ENCODE measurements at places on chromosomes 1 and 21.

DNA sequence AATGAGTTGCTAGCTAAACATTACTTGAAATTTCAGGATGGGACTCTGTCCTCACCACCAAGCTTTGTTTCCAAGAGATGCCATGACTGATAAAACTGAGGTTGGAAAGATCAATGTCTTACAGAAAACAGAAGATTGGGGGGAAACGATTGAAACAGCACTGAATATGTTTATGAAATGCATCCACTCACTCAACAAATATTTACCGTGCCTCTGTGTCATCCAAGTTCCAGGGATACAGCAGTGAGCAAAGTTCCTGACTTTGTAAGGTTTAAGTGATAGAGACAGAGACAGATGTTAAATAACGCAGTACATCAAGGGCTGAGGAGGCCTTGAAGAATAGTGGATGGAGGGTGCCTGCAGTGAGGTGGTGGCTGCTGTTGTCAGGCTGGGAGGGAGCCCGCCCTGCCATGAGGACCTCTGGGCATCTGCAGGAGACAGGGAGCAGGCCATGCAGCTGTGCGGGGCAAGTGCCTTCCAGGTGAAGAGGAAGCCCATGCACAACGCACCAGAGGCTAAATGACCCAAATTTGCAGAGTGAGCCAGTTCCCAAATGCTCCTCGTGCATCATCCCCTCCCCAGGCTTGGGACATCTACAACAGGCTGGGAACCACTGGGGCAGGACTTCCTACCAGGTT lies 108.0 kb downstream of the HLCS start:
- no peak for DNase-seq

GRCh38 chr1:212980123-212980785 lies 29.9 kb downstream of the VASH2 start:
- no peak for DNase-seq

DNA sequence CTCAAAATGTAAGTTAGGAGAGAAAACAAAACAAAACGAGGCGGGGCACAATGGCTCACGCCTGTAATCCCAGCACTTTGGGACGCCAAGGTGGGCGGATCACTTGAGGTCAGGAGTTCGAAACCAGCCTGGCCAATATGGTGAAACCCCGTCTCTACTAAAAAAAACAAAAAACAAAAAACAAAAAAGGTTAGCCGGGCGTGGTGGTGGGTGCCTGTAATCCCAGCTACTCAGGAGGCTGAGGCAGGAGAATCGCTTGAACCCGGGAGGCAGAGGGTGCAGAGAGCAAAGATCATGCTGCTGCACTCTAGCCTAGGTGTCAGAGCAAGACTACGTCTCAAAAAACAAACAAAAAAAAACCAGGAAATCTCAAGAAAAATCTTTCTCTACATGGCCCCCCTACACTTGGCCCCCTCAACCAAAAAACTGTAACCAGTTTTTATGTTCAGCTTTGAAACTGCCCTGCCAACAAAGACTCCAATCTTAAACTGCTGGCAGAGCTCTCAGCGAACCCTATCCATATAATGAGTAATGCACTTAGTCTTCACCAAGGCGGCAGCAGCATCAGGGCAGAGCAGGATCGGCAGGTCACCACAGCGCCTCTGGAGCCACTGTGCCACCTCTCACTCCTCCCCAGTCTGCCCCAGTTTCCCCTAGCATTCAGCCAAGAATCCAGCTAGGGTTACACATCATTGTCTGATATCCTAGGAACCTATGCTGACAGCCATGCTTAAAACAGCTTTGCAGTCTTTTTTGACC lies 71.7 kb downstream of the JAK1 start:
- DNase-seq, result no peak

DNA sequence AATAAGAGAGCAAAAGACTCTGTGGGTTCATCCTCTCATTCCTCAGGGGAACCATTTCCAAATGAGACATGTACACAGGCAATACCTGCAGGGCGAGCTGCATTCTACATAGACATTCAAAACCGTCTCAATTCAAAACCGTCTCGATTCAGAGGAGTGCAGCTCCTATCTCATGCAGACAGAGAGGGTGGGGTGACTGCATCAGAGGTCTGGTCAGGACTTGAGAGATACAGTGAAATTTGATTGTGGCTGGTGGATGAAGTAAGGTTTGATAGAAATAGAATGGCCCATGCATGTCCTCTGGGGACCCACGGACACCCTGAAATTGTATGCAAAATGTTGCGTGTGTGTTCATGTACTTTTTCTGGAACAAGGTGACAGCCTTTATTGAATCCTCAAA lies 27.3 kb downstream of the TEX35 start:
- no peak for DNase-seq

DNA sequence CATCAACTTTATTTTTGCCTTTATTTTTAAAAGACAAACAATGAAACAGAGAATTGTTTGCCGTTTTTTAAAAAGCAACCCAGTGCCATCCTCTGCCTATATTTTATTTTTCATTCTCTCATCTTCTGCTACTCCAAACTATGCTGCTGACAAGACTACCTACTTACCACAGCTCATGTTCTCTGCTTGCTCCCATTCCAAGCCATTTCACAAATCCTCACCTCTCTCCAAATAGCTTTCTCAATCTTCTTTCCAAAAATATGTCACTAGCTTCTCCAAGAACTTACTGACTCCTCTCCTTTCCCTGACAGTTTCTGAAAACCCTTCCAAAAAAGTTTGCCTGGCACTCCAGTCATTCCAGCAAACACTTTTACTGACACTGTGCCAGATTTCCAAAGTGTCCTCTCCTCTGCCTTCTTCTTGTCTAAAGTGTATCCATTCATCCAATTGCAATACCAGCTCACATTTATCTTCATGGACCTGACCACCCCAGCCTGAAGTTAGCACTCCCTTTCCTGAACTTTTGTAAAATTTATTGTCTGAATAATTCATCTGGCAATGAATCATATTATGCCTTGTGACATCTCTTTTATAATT lies 766.5 kb upstream of the B3GALT2 start:
- DNase-seq, result no peak

GRCh38 chr1:177925006-177925405 lies 44.9 kb downstream of the SEC16B start:
- no peak for DNase-seq

- no peak for DNase-seq
Observed at GRCh38 chr1:170445096-170445495, 86.9 kb upstream of the GORAB start.

- no peak for DNase-seq
Observed at GRCh38 chr1:215603319-215603718, 36.2 kb downstream of the KCTD3 start.

DNA sequence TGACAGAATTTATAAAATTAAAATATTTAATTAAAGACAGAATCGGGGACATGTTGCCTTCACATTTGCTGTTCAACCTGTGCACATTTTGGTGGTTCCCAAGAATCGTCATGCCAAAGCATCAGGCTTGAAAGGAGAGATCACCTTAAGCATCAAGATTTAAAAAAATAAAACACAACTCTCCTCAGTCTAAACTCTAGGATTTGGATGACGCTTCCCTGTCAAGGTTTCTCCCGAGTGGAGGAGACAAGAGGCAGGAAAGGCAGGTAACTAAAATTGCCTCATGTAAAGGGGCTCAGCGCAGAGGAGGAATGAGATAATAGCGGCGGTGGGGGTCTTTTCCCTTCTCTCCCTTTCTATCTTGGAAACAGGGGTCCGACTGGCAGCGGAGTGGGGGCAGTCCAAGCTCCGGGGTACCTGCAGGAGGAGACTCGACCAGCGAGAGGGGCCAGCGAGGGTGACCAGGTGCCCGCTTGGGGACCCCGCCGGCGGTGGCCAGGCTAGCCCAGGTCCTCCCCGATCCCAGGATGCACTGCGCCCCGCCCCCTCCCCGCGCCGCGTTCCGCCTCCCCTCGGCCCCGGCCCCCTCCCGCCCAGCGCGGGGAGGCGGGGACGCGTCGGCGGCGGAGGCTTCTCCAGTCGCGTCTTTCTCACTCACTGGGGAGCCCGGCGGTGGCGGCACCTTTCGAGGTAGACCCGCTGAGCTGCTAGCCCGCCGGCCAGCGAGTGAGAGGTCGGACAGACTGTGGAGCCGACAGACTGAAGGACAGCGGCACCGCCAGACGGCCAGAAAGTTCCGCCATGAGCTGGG lies at the start of gene FNBP1L:
FNBP1L (plus strand) TSS at position 638 of the 811 bp plus-strand sequence; CDS start at position 802, 164 bp downstream.
- peak; percentile 65 for DNase-seq

DNA sequence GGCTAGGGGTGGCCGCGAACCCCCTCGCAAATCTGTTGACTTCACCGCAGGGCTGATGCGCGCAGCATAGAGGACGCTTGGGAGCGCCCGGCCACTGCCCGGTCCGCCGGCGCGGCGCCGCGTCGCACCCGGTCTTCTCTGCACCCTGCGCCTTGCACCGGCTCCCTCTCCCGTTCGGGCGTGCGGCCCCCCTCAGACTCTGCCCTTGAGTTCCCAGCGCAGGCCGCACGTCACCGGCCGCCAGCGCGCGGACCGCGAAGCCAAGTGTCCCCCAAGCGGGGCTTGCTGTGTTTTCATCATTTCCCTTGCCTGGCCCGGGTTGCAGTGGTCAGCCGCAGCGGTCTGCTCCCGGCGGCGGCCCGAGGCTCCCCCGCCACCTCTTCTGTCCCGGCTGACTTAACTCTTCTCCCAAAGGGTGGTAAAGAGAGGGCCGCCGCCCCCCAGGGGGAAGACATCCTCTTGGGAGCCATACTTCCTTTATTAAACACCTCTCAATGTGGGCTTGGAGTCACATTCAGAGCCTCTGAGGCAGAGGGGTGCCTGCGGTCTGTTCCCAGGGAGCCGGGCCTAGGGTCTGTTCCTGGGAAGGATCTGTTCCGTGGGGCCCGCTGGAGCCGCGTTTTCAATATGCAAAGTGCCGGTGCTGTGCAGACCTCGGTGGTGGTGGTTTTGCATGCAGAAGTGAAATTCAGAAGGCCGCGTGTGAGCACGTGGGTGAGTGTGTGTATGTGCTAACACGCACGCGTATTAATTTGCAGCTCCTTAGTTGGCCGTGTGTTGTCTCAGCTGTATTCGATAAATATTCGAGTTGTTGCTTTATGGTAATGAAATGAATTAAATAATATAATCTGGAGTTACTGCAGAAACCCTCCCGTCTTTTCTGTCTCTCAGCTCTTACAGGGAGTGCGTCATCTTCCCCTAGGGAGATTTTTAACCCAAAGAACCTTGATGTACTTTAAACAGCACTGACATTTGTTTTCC lies 17.6 kb downstream of the PBX1 start:
- DNase-seq, result no peak

- no peak for DNase-seq
Observed at GRCh38 chr1:38563942-38564735, 295.4 kb downstream of the RRAGC start.

Measured in activated CD8-positive, alpha-beta memory T cell treated with anti-CD3 and anti-CD28 coated beads, Interleukin-2, amount 50 U/mL, for 4 hours (primary cell).